ENCODE measurements at places on chromosomes 7 and 10. TPM values are rescaled to one million over a fixed set of nuclear protein-coding genes. Genes with fewer than 3 reads are reported as not detected.

GRCh38 chr7:129665013-129665401, 53.5 kb downstream of the NRF1 start:
- DNase-seq = no peak

DNA sequence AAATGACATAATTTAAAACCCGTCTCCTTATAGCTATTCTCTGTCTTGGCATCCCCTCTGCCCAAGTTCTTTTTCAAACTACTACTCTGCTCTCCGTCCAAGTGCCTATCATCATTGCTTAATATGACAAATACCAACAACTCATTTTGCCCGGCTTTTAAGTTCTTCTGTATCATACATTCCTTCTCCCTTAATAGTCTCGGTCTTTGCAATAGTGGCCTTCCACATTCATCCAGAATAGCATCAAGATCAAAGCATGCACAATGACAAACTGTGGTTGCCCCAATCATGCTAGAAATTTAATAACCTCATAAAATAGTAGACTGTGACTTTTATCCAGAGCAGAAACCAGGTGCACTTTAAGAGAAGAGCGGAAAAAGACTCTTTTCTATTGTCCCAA, 198.9 kb downstream of the ETV1 start:
- DNase-seq = no peak

DNA sequence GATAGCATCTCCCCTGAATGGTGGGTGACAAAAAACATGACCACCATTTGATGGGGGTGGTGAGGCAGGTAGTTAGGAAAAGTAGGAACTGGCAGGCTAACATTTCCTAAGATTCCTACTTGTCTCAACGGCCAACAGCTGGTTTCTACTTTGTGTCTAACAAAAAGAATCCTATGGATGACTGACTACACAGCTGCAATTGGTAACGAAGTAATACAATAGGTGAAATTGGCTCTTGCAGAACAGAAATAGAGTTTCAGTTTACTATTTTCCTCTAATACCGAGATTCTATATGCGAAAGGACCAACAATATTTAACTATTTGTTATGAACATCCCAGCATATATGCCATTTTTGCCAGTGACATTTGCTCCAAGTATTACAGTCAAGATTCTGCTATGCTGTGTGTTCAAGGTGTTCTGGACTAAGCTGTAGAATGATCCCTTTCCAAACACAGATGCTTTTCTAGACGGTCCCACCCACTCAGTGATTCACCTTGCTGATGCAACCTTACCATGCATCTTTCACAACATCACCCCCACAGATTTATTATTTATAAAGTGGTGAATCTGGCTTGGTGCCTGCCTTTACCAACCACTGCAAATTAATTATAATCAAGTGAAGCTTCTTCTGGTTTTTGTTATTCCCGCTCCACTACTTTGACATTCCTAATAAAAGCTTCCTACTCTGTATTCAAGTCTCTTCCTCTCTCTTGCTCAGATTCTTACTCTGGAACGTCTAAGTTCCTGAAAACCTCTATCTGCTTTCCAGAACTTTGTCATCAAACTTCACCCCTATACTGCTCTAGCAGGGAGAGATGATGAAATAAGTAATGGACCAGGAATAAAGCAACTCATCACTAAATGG, 16.8 kb downstream of the BBIP1 start:
- DNase-seq = no peak

- DNase-seq = peak; percentile 44
Observed at GRCh38 chr10:3765146-3765545, 19.9 kb downstream of the KLF6 start.

- no peak for DNase-seq
Observed at GRCh38 chr10:125095228-125095627, 65.1 kb downstream of the CTBP2 start.

DNA sequence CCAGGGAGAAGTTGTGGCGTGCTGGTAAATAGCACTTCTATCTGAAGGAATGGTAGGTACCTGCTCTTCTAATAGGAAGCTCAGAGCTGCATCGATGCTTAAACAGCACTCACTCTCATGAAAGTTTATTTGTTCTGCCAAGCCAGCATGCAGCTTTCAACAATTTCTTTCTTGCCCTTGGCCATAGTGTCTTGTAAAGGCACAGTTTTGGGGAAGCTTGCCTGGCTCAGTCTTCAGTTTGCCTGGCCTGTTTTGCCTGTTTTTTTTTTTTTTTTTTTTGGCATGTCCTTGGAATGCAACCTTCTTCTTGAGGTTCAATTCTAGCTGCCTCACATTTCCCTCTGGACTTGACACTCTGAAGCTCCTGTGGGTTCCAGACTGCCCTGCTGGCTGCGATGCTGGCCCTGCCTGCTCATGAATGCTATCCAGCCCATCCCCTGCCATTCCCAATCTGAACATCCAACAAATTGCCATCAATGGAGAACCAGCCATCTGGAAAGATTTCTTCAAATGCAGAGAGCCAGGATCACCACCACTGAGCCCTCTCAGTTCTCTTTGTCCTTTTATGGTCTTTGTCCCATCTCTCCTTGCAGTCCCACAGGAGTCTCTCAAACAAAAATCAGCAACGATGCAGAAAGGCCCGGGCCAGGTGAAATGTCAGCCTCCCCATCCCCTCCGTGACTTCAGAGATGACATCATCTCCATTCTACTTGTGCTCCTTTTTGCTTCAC, 133.9 kb downstream of the ANLN start:
- DNase-seq = no peak

DNA sequence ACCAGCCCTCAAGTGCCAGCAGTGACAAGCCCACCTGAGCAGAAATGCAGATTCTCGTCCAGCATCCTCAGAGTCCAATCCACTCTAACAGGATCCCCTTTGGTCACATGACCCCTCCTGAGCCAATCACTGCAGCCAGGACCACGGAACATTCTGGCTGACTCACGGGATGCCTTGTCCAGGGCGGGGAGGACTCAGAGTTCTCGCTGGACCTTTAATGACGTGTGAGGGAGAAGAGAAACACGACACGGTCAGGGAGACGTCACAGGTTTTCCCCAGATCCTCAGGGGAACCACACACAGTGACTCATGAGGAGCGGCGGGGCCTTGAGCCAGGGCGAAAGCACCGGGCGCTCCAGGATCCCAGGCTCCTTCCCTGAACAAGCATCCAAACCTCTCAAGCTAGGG, 155.7 kb downstream of the PTPRN2 start:
- no peak for DNase-seq

- DNase-seq = peak; percentile 95
Observed at GRCh38 chr10:11875494-11876281, 52.5 kb downstream of the PROSER2 start.

DNA sequence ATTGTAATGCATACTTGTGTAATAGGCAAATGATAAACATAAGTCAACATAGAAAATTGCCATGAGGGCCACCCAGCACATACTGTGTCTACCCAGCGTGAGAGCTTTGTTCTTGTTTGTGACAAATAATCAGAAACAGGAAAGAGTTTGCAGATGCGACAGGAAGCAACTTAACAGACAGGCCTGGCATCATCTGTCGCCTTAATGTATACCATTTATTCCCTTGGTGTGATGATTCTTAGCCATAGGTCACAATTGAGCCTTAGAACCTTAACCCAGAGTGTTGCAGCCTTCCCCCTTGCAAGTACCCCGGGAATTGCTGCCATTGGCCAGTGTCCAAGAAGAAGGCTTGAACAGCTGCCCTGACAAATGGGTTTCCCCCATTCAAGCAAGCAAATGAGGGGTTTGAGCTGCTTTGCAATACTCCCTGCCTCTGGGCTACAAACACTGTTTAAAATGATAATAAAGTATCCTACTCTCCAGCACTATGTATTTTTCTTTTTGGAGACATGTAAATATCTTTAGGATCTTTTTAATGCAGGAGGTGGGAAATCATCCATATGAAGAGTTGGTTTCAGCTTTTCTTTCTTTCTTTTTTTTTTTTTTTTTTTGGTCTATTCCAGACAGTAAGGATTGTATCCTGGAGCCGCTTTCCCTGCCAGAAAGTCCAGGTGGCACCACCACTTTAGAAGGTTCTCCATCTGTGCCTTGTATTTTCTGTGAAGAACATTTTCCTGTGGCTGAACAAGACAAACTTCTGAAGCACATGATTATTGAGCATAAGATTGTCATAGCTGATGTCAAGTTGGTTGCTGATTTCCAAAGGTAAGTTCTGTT, 80.0 kb downstream of the ZNF277 start:
- no peak for DNase-seq

GRCh38 chr7:79741684-79742083, 288.2 kb upstream of the MAGI2 start:
- no peak for DNase-seq

DNA sequence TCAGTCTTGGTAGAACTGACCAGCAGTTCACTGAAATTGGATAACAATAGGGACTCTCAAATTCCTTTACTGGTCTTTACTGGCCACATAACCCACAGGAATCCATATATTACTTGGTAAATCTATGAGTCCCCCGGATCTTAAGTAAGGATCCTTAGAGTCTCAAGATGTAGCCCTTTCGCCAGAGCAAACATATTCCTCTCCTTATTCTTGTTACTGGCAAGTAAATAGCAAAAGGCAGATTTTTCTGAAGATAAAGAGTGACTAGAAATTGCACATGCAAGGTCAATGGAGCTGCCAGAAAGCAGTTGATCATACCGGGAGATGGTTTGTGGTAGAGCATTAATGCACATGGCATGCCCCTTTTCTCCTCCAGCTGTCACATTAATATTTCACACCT, 283.0 kb downstream of the HDAC9 start:
- no peak for DNase-seq

DNA sequence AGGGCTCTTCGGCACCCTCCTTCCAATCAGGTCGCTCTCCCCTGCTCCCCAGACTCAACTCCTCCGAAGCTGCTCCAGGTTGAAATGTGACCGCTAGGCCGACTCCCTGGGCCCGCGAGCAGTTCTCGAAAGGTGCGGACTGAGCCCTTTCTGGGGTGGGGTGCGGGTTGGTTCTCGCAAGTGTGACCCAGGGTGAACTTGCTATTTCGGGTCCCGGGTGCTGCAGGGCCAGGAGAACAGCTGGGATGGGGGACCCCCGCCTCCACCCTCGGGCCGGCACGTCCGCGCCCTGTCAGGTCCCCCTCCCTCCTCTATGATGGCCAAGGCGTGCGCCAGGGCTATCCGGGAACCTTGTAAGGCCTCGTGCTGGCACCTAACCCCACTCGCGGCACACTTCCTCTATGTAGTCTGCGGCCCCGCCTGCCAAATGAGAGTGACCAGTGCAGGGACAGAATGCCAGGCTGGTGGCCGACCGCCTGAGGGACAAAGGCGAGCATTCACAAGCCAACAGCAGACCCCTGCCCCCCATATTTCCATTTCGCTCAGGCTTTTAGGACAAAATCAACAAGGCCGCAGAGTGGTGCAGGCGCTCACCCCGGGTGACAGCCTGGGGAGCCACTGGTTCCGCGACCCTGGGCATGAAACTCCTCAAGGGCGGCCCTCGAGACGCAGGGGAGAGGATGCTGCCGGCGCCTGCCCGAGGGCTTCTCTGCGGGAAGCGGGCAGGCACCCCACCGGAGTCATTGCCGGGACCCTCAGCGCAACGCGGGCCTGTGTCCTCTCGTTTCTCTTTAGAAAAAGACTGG, 13.7 kb upstream of the HOXA13 start:
- no peak for DNase-seq

The EVX1 gene
- total RNA-seq = not detected

The DNAAF5 gene
- 10.0 TPM for total RNA-seq

The THAP5 gene
- 15.8 TPM for total RNA-seq

The TMEM106B gene
- 27.1 TPM for total RNA-seq

The SPDYE6 gene
- not detected for total RNA-seq

The SYT15 gene
- 0.65 TPM for total RNA-seq

The PRKCQ gene
- 0.20 TPM for total RNA-seq

All from left lobe of liver (tissue), 2 donors.